A673 (cell line): ENCODE measurements at places on chromosomes 5 and 9. TPM values are rescaled to one million over a fixed set of nuclear protein-coding genes. Genes with fewer than 3 reads are reported as not detected.

GRCh38 chr5:3258050-3258449 lies 337.6 kb upstream of the IRX1 start:
- no peaks in the 10 kb centered on the region for H3K4me1 ChIP-seq
- H3K4me3 ChIP-seq: no peak overlapping the region
- no peak for DNase-seq
- no peaks in the 10 kb centered on the region for H3K36me3 ChIP-seq
- H3K27ac ChIP-seq: no peak overlapping the region

REEP2 gene
- 8.4 and 14.6 TPM in 2 replicates for total RNA-seq

GRCh38 chr5:90402521-90403255 lies 6.9 kb downstream of the CETN3 start:
- peaks cover 2% of the 10 kb centered on the region for H3K4me1 ChIP-seq
- no peaks in the 10 kb centered on the region for H3K27me3 ChIP-seq
- peaks cover 26% of the 10 kb centered on the region for H3K36me3 ChIP-seq
- DNase-seq: no peak

- peaks cover 12% of the 10 kb centered on the region for H3K4me1 ChIP-seq
- H3K27ac ChIP-seq: no peak overlapping the region
- no peaks in the 10 kb centered on the region for H3K27me3 ChIP-seq
- DNase-seq: no peak
- no peak overlapping the region for H3K4me3 ChIP-seq
Observed at GRCh38 chr9:94159069-94159939, 75.0 kb downstream of the PTPDC1 start.

GRCh38 chr9:76654051-76654461 lies 110.2 kb upstream of the PCA3 start:
- no peak overlapping the region for H3K27ac ChIP-seq
- no peaks in the 10 kb centered on the region for H3K27me3 ChIP-seq
- H3K4me3 ChIP-seq: no peak overlapping the region
- DNase-seq: no peak

GRCh38 chr9:37025071-37025822 lies 8.8 kb downstream of the PAX5 start:
- H3K4me3 ChIP-seq: peak overlapping the region; percentile 56
- H3K4me1 ChIP-seq: no peaks in the 10 kb centered on the region
- H3K36me3 ChIP-seq: no peaks in the 10 kb centered on the region
- peaks cover 9% of the 10 kb centered on the region for H3K27me3 ChIP-seq
- DNase-seq: peak; percentile 83

- H3K27ac ChIP-seq: no peak overlapping the region
- peaks cover 8% of the 10 kb centered on the region for H3K4me1 ChIP-seq
- H3K4me3 ChIP-seq: no peak overlapping the region
Observed at GRCh38 chr9:116000748-116001329, 152.8 kb upstream of the PAPPA start.

DIPK1B gene
- total RNA-seq: 26.4 and 35.3 TPM in 2 replicates

DNA sequence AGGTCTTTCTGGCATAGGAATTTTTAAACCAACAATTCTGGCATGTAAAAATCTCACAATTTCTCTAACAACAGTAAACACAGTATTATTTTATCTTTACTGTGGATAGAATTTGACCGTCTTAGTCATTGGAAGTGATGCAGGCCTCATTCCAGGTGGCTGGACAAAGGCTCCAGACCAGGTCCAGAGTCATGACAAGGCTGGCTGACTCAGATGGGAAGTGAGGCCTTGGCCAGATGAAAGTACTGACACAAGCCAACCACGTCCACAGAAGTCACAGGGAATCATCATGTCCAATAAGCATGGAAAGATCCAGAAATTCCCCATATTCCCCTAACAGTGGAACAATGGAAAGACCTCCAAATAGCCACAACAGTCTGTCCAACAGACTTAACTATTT lies 12.4 kb downstream of the SPOCK1 start:
- no peak for DNase-seq
- H3K27ac ChIP-seq: no peak overlapping the region
- H3K27me3 ChIP-seq: no peaks in the 10 kb centered on the region

DNA sequence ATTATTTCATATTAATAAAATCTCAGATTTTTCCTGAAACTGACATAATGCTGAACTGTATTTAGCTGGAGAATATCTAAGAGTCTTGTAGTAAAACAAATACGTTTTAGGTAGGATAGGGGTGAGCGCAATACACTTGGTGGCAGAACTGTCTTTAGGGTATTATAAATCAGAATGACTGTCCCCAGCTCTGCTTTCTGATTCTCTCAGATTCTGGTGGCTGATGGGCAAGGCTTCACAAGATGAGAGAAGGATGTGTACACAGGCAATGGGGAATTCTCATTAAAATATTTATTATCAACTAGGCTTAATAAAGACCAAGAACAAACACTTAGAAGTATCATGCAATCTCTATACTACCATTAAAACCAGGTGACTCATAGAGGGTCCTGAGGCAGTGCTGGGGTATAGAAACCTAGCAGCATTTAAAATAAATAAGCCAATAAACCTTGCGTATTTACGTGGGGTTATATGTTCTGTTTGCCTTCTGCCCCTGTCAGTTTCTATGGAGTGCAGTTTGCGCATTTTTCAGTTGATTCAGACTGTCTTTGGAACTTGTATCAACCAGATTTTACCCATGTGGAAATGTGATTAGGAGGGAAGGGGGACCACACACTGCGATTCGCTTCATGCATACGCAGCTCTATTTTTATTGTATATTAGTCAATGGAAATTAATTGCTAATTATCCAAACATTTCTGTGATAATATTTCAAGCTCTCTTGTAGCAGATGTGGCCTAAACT lies 1150.7 kb upstream of the WWC1 start:
- no peaks in the 10 kb centered on the region for H3K4me1 ChIP-seq
- no peak for DNase-seq
- no peaks in the 10 kb centered on the region for H3K27me3 ChIP-seq
- H3K36me3 ChIP-seq: no peaks in the 10 kb centered on the region
- H3K27ac ChIP-seq: no peak overlapping the region

GRCh38 chr9:93560991-93561390 lies 15.4 kb upstream of the PHF2 start:
- DNase-seq: no peak
- H3K4me3 ChIP-seq: no peak overlapping the region
- peaks cover 58% of the 10 kb centered on the region for H3K36me3 ChIP-seq
- no peaks in the 10 kb centered on the region for H3K4me1 ChIP-seq
- no peak overlapping the region for H3K27ac ChIP-seq

DNA sequence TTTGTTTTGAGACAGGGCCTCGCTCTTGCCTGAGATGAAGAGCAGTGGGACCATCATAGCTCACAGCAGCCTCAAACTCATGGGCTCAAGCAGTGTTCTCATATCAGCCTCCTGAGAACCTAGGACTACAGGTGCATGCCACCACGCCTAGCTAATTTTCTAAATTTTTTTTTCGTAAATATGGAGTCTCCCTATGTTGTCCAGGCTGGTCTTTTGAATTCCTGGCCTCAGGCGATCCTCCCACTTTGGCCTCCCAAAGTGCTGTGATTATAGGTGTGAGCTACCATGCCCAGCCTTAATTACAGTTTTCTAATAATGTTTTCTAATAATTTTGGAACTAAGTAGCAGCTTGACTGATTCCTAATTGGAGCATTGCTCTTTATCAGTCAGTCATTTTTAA lies 15.1 kb downstream of the GAPVD1 start:
- H3K27ac ChIP-seq: no peak overlapping the region
- no peaks in the 10 kb centered on the region for H3K36me3 ChIP-seq
- peaks cover 6% of the 10 kb centered on the region for H3K4me1 ChIP-seq
- H3K27me3 ChIP-seq: no peaks in the 10 kb centered on the region
- no peak overlapping the region for H3K4me3 ChIP-seq

SLC34A3 gene
- total RNA-seq: not detected in 2 replicates

COL5A1 gene
- 33.6 and 37.6 TPM in 2 replicates for total RNA-seq

CYLC2 gene
- total RNA-seq: not detected in 2 replicates

DNA sequence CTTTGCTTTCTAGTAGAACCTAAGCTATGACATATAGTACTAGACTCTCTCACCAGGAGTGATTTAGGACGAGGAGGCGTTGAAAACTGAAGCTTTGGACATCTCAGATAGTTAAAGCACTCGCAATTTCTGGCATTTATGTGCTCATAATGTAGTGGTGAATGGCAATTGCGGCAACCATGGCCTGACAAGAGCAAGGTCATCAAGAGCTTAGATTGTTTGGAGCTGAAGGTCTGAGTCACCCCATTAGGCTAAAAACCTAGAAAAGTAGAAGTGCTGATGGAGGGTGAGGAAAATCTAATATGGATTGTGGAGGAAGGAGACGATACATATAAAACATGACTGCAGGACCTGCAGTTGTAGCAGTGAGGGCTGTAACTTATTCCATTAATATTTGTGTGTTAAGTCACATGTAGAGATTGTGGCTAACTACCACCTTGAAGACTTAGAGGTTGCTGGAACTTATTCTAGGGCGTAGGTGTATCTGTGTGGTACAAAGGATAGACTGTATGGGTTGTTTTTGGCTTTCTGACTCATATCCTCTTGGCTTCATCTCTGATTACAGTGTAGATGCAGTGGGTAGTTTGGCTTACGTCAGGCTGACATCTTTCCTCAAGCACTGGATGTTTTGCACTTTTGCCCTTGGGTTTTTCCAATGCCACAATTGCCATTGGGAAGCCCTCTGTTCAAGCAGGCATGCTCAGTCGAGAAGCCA lies 138.9 kb upstream of the CDKN2B start:
- H3K27me3 ChIP-seq: no peaks in the 10 kb centered on the region
- H3K27ac ChIP-seq: no peak overlapping the region
- H3K4me3 ChIP-seq: no peak overlapping the region
- H3K36me3 ChIP-seq: no peaks in the 10 kb centered on the region
- H3K4me1 ChIP-seq: no peaks in the 10 kb centered on the region

NUTM2G gene
- not detected in 2 replicates for total RNA-seq

- H3K36me3 ChIP-seq: no peaks in the 10 kb centered on the region
- H3K27me3 ChIP-seq: no peaks in the 10 kb centered on the region
- no peak for DNase-seq
- H3K4me3 ChIP-seq: no peak overlapping the region
- peaks cover 11% of the 10 kb centered on the region for H3K4me1 ChIP-seq
Observed at GRCh38 chr9:105297442-105298075, 53.1 kb downstream of the SLC44A1 start.

GRCh38 chr5:100841358-100842076 lies 61.6 kb downstream of the ST8SIA4 start:
- no peak overlapping the region for H3K4me3 ChIP-seq
- no peaks in the 10 kb centered on the region for H3K36me3 ChIP-seq
- DNase-seq: peak; percentile 22
- H3K27me3 ChIP-seq: peaks cover 35% of the 10 kb centered on the region
